ENCODE measurements at places on chromosomes 7 and 10. TPM values are rescaled to one million over a fixed set of nuclear protein-coding genes. Genes with fewer than 3 reads are reported as not detected.

NSMCE4A gene
- polyA plus RNA-seq, result 63.4 TPM

IGFBP3 gene
- 27.9 TPM for polyA plus RNA-seq

ZNF3 gene
- polyA plus RNA-seq, result 33.6 TPM

PTPRE gene
- 37.9 TPM for polyA plus RNA-seq

ZC3HAV1L gene
- polyA plus RNA-seq, result 6.9 TPM

SP4 gene
- polyA plus RNA-seq, result 16.1 TPM

TYSND1 gene
- 13.0 TPM for polyA plus RNA-seq

OPN4 gene
- polyA plus RNA-seq, result 0.17 TPM

PRRT4 gene
- polyA plus RNA-seq, result 43.8 TPM

SH2D4B gene
- polyA plus RNA-seq, result 0.35 TPM

SFXN3 gene
- polyA plus RNA-seq, result 55.8 TPM

SAMD9L gene
- polyA plus RNA-seq, result 8.2 TPM

MSMB gene
- polyA plus RNA-seq, result not detected

CUL2 gene
- 38.7 TPM for polyA plus RNA-seq

SYT15 gene
- 8.8 TPM for polyA plus RNA-seq

CAMK2B gene
- 132 TPM for polyA plus RNA-seq

PRSS37 gene
- polyA plus RNA-seq, result 0.24 TPM

PLCE1 gene
- 20.0 TPM for polyA plus RNA-seq

SPAM1 gene
- polyA plus RNA-seq, result not detected

NKX1-2 gene
- 2.0 TPM for polyA plus RNA-seq

ANXA8 gene
- polyA plus RNA-seq, result not detected

C7orf57 gene
- 4.7 TPM for polyA plus RNA-seq

CALML5 gene
- not detected for polyA plus RNA-seq

AKR1C4 gene
- not detected for polyA plus RNA-seq

TMEM196 gene
- 18.8 TPM for polyA plus RNA-seq

A1CF gene
- 0.06 TPM for polyA plus RNA-seq

SPDYE2 gene
- 20.4 TPM for polyA plus RNA-seq

AOAH gene
- 5.3 TPM for polyA plus RNA-seq

SEMA3C gene
- polyA plus RNA-seq, result 61.5 TPM

NUTM2E gene
- not detected for polyA plus RNA-seq

SPDYE2B gene
- 0.54 TPM for polyA plus RNA-seq

All from spinal cord (tissue), 10 donors.